ENCODE measurements at places on chromosomes 3 and 15.

- no peak for DNase-seq
These were observed 10.6 kb upstream of the NFKBIZ start for GRCh38 chr3:101838691-101839090.

DNA sequence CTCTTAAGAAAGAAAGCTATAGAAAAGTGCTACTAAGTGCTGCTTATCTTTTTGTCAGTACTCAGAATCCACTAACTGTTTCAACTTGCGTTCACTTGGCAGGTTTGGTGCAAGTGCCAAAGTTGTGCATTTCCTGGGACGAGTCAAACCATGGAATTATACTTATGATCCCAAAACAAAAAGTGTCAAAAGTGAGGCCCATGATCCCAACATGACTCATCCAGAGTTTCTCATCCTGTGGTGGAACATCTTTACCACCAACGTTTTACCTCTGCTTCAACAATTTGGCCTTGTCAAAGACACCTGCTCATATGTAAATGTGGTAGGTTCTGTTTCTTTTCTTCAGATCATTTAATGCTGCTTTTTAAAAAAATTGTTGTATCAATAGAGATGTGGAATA lies 32.6 kb downstream of the GYG1 start:
- DNase-seq: no peak

- no peak for DNase-seq
These were observed 671.2 kb downstream of the SI start for GRCh38 chr3:164407111-164407510.

DNA sequence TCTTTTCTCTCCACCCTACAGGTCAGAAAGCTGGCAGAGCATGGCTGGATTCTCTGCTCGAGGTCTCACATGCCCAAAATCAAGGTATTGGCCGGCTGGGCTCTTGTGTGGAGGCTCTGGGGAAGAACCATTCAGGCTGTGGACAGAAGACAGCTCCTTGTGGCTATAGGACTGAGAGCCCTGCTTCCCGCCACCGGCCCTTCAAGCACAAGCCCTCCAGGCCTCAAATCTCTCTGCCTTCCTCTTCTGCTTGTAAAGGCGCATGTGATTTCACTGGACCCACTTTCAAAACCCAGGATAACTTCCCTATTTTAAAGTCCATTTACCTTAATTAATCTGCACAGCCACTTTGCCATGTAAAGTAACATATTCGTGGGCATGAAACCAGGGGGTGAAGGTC lies 36.2 kb upstream of the MGLL start:
- DNase-seq: no peak

DNA sequence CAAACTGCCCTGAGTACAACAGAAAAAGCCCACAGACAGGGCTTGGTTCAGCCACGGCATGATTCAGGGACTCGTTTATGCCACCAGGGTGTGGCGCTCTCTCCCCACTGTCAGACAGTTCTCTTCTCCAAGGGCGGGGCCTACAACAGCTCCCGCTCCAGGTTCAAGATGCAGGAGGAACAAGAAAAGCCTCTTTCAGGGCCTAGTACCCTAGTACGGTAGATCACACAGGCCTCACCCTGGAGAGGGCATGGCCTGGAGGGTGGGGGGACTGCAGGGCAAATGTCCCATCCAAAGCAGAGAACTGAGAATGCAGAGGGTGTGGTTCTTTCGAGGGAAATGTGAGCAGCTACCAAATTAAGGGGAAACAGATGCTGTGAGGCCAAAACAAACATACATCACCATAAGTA lies 12.0 kb downstream of the MESD start:
- peak; percentile 47 for DNase-seq

GRCh38 chr3:37499061-37499785 lies 324.8 kb upstream of the LRRFIP2 start:
- no peak for DNase-seq
